A549 treated with Hydrocortisone at 1 μM for 4 hours (cell line): ENCODE measurements at places on chromosomes 16 and 17. TPM values are rescaled to one million over a fixed set of nuclear protein-coding genes. Genes with fewer than 3 reads are reported as not detected.

Gene TXNDC17
- 410 to 467 TPM (median 430 TPM) in 5 replicates for total RNA-seq

Gene SLC5A11
- 0.22 to 0.51 TPM (median 0.36 TPM) in 5 replicates for total RNA-seq

Gene BOLA2
- 3.6 to 57.5 TPM (median 26.0 TPM) in 5 replicates for total RNA-seq

Gene TMIGD1
- not detected in 5 replicates for total RNA-seq

Gene PTX4
- total RNA-seq, result not detected in 5 replicates

Gene ANKS4B
- total RNA-seq, result 0.03 to 0.06 TPM (median 0.05 TPM) in 3 of 5 replicates, not detected in the others

Gene TP53TG3F
- 0.08 to 0.25 TPM (median 0.17 TPM) in 5 replicates for total RNA-seq

Gene NOXO1
- total RNA-seq, result 0.17 to 0.29 TPM (median 0.20 TPM) in 5 replicates

Gene CD300LF
- not detected in 5 replicates for total RNA-seq

Gene KIF19
- total RNA-seq, result 0.03 to 0.08 TPM (median 0.05 TPM) in 4 of 5 replicates, not detected in the other

Gene C17orf78
- not detected in 5 replicates for total RNA-seq

Gene CSH1
- total RNA-seq, result not detected in 5 replicates

Gene AOC2
- 1.6 to 2.4 TPM (median 2.0 TPM) in 5 replicates for total RNA-seq

Gene CD300LG
- total RNA-seq, result not detected in 5 replicates

Gene C16orf54
- total RNA-seq, result not detected in 5 replicates

Gene NGFR
- total RNA-seq, result 0.82 to 1.1 TPM (median 0.90 TPM) in 5 replicates

Gene KRTAP3-2
- total RNA-seq, result 0.26 to 0.44 TPM (median 0.29 TPM) in 5 replicates

Gene RNF43
- 0.18 to 0.45 TPM (median 0.24 TPM) in 5 replicates for total RNA-seq
